ENCODE measurements at places on chromosomes 7 and 10. TPM values are rescaled to one million over a fixed set of nuclear protein-coding genes. Genes with fewer than 3 reads are reported as not detected.

Gene TFPI2
- 5.9 TPM for total RNA-seq

Gene ZNF467
- total RNA-seq: 3.2 TPM

Gene OR2A12
- not detected for total RNA-seq

Gene PPP3CB
- total RNA-seq: 44.2 TPM

Gene TSPAN33
- total RNA-seq: 9.8 TPM

Gene FGFR2
- 2.8 TPM for total RNA-seq

Gene EGR2
- 5.9 TPM for total RNA-seq

Gene EPHB6
- 8.2 TPM for total RNA-seq

Gene SPDYE9
- total RNA-seq: not detected

Gene SPACDR
- total RNA-seq: not detected

Gene ZPBP
- not detected for total RNA-seq

Gene SPDYE8
- total RNA-seq: not detected

Gene LBX1
- not detected for total RNA-seq

Gene CALML3
- not detected for total RNA-seq

Gene ECD
- total RNA-seq: 20.7 TPM

Gene TBXAS1
- total RNA-seq: 15.3 TPM

Gene VAX1
- not detected for total RNA-seq

Gene SFTPA1
- total RNA-seq: not detected

Gene STX1A
- 2.6 TPM for total RNA-seq

Gene NRP1
- total RNA-seq: 83.1 TPM

Gene XRCC2
- total RNA-seq: 0.48 TPM

Gene AKR1C1
- total RNA-seq: 60.3 TPM

Gene PNLIP
- total RNA-seq: not detected

Gene DOCK1
- 13.0 TPM for total RNA-seq

Gene WNT8B
- total RNA-seq: not detected

Gene GJD4
- not detected for total RNA-seq

Gene ANLN
- 9.0 TPM for total RNA-seq

Gene HOXA10
- total RNA-seq: not detected

Gene PLCE1
- total RNA-seq: 28.1 TPM

Gene GFRA1
- 18.7 TPM for total RNA-seq

Gene CTAGE15
- total RNA-seq: not detected

Gene FAM20C
- total RNA-seq: 19.9 TPM

Gene PALD1
- 4.9 TPM for total RNA-seq

Gene RSU1
- 45.4 TPM for total RNA-seq

Gene RBM20
- total RNA-seq: 51.7 TPM

Gene RELN
- 8.0 TPM for total RNA-seq

Gene MMRN2
- 57.0 TPM for total RNA-seq

Gene CYP3A7
- 0.82 TPM for total RNA-seq

Gene RBP4
- 48.2 TPM for total RNA-seq

Gene PLAC9
- 36.3 TPM for total RNA-seq

Gene FOXI2
- not detected for total RNA-seq

Gene OR2A42
- total RNA-seq: 0.11 TPM

Gene GLI3
- 1.5 TPM for total RNA-seq

Gene UBTD1
- total RNA-seq: 26.7 TPM

Gene VSTM2A
- not detected for total RNA-seq

Gene LEP
- 0.22 TPM for total RNA-seq

Gene PRPF18
- total RNA-seq: 19.1 TPM

Gene RADIL
- 7.7 TPM for total RNA-seq

Gene CDHR1
- 1.6 TPM for total RNA-seq

Gene TWNK
- 7.1 TPM for total RNA-seq

Gene CPA4
- 6.0 TPM for total RNA-seq

Gene MKX
- 0.22 TPM for total RNA-seq
